H1 (cell line): ENCODE measurements at places on chromosomes 11 and 22.

GRCh38 chr11:86596861-86597586 lies 75.4 kb downstream of the ME3 start:
- DNase-seq = no peak

- DNase-seq = no peak
Observed at GRCh38 chr11:87224486-87224885, 186.8 kb downstream of the TMEM135 start.

DNA sequence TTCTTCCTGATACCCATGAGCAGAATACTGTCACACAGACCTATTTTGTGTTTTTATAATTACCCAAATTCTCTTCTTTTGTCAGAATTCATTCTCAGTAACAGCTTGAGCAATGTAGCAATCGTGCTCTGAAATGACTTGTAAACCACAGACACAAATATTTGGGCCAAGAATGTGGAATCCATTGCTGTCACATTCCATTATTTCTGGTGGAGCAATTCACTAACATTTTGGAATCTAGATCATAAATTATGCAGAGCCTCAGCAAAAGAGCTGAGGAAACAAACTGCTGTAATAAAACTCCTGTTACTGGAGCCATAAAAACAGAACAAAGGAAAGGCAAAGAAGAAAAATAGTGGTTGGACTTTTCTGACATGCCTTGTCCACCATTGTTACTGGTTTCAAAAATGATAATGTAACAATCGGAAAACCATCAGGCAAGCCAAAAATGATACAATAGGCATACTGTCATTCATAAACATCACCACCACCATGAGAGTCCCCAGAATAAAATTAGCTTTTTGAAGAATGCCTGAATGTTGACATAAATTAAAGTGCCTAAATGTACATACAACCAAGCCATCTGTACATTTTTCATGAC lies 223.4 kb upstream of the PITPNB start:
- DNase-seq = no peak

GRCh38 chr22:22816171-22816514 lies 71.5 kb upstream of the IGLL5 start:
- no peak for DNase-seq

DNA sequence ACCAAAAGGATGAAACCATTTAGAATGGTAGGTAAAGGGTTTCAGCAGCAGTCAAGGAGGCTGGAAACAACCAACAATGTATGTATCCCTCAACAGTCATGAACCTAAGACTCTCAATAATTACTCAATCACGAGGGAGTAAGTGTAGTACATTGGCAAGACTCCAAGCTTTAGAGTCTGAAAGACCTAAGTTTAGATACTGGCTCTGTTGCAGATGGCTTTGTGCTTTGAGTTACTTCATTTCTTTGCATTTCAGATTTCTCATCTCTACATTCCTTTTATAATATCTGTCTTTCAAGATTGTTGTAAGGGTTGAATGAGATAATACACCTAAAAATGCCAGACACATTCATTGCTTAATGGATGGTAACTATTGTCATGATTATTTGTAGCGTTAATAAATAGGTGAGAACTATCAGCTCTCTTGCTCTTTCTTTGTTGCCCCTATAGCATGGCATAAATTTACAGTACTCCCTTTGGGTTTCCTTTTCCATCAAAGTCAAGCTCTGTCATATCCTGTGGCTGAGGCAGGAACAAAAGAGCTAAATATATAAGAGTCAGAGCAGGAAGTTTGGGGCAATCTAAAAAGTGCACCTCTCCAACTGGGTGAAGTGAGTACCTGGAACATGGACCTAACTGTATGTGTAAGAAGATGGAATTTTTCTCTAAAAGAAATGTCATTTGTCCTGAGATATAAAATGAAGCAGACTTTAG lies 228.2 kb upstream of the ZC3H12C start:
- no peak for DNase-seq

- no peak for DNase-seq
Observed at GRCh38 chr11:119607726-119608125, 121.3 kb downstream of the NECTIN1 start.

GRCh38 chr11:90294091-90294490 lies 71.2 kb upstream of the CHORDC1 start:
- DNase-seq = no peak

GRCh38 chr11:128884703-128885338 lies 6.3 kb upstream of the KCNJ5 start:
- DNase-seq = peak; percentile 78

GRCh38 chr11:118084247-118084646 lies 2.5 kb downstream of the SMIM35 start:
- no peak for DNase-seq

- DNase-seq = no peak
Observed at GRCh38 chr22:45254789-45255278, 14.1 kb upstream of the KIAA0930 start.

- DNase-seq = no peak
Observed at GRCh38 chr22:40203572-40203971, 25.8 kb downstream of the TNRC6B start.

- no peak for DNase-seq
Observed at GRCh38 chr22:20576445-20576816, 69.0 kb downstream of the MED15 start.

DNA sequence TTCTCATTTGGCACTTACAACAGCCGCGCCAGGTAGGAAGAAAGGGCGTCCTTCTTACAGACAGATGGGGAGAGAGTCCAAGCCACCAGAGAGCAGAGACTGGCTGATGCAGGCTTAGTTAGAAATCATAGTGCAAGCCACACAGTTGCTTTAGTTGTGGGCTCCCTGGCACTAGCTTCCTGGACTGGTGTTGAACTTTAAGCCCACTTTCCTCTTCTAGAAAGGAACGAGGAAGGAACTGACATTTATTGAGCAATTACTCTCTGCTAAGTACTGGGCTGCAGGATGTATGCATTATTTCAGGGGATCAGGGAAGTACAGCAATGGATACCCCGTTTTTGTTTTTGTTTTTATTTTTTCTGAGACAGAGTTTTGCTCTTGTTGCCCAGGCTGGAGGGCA lies 3.0 kb downstream of the BACE1 start:
- no peak for DNase-seq

- no peak for DNase-seq
Observed at GRCh38 chr11:8086571-8086970, 5.6 kb downstream of the TUB start.

DNA sequence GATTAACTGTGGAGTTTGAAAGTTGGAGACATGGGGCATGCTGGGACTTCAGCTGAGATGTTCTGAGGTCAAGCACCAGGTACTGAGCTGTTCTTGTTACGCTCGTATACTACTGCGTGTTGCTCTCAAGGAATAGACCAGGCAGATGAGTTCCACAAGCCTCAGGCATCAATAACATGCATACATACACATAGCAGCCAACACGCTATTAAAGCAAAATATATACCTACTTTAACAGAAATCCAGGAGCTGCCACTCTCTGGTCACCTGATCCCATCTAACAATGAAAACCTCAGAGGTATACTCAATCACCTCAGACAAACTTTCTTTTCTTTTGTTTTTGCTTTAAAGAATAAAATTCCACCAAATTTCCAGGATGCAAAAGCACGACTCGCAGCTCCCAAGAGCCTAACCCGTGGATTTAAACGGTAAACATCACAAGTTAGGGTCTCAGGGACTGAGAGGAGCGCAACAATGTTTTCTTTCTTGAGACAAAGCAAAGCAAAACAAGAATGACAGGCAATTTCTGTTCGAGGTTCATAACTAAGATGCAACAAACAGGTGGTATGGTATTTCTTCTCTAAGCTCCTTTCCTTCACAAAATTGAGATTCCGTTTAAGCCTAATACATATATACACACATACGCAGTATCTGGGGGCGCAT lies 16.5 kb downstream of the BLID start:
- no peak for DNase-seq

GRCh38 chr11:6656584-6656915 lies 941 bp upstream of the DCHS1 start:
- DNase-seq = no peak

GRCh38 chr11:69707176-69707575 lies 3.4 kb upstream of the FGF19 start:
- DNase-seq = no peak

- no peak for DNase-seq
Observed at GRCh38 chr11:123174196-123175183, 20.6 kb downstream of the CLMP start.

GRCh38 chr22:29263791-29264276 lies 3.9 kb downstream of the RHBDD3 start:
- DNase-seq = no peak
